ENCODE measurements at places on chromosomes 4 and X. TPM values are rescaled to one million over a fixed set of nuclear protein-coding genes. Genes with fewer than 3 reads are reported as not detected.

GRCh38 chr4:145819853-145820181 is 118.8 kb downstream of the ZNF827 start:
- no peak for DNase-seq

- DNase-seq = no peak
Measured at GRCh38 chr4:71709961-71710360, 73.9 kb downstream of the GC start.

DNA sequence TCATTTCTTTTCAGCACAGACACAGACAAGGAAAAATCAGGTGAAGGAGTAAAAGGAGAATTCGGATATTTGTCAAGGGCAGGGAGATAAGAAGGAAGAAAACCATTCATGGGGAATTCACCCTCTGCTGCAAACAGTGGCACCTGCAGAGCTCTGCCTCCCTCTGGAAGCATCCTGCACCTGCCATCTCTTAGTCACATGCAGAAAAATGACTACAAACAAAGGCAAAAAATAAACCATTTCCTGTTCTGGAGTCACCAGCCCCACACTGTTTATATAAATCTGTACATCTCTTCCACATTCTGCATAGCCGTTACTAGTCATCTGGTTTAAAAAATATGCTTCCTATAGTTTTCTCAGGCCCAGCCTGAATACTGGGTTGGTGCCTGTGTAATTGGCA is 205.3 kb downstream of the ARAP2 start:
- DNase-seq = no peak

Gene AMER1
- total RNA-seq = 5.8 TPM

Gene TEX11
- not detected for total RNA-seq

- no peak for DNase-seq
Measured at GRCh38 chrX:69151866-69152284, 13.4 kb downstream of the PJA1 start.
